Activated CD4-positive, CD25-positive, alpha-beta regulatory T cell treated with anti-CD3 and anti-CD28 coated beads, Interleukin-2, amount 50 U/mL, for 16 hours (primary cell): ENCODE measurements at places on chromosomes 7 and 10.

DNA sequence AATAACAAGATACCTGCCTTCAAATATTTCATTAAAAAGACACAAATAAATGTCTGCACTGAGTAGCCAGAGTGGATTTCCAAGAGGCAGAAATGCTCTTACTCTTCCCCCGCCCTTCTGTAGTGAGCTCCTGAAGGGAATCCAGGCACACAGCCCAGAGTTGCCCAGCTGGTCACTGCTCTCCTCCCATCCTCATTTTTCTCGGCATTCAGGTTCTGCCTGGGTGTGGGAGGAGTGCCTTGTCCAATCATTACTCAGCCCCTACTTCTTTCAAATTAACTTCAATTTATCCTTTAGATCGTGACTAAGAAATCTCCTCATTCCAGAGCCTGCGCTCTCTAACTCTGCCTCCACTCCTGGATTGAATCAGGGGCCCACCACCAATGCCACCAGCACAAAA lies 12.2 kb downstream of the CCDC6 start:
- DNase-seq, result no peak

GRCh38 chr10:84256510-84257342 lies 11.9 kb downstream of the RGR start:
- DNase-seq, result no peak

- DNase-seq, result no peak
These were observed 194.0 kb upstream of the PRSS58 start for GRCh38 chr7:142451817-142452216.

GRCh38 chr7:108723381-108723814 lies 153.7 kb downstream of the DNAJB9 start:
- DNase-seq, result no peak

DNA sequence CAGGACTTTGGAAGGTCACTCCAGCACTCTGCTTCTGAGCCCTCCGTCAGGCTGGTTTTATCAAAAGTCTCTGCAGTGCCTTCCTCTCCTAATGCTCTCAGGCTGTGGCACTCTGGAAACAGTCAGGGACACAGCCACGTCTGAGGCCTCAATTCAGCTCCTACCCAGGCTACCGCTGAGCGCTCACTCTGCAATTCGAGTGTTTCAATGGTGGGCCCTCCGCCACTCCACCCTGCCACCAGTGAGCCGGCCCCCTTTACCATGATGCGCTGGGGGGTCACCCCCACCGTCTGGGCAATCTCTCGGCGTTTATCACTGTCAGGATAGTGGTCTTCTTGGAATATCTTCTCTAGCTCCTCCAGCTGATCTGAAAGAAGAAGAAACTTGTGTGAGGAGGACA lies 3.5 kb downstream of the NOBOX start:
- no peak for DNase-seq

GRCh38 chr10:65534771-65535170 lies 1391.1 kb upstream of the LRRTM3 start:
- no peak for DNase-seq

- DNase-seq, result no peak
These were observed 154.7 kb downstream of the NEURL1 start for GRCh38 chr10:103648251-103648635.

DNA sequence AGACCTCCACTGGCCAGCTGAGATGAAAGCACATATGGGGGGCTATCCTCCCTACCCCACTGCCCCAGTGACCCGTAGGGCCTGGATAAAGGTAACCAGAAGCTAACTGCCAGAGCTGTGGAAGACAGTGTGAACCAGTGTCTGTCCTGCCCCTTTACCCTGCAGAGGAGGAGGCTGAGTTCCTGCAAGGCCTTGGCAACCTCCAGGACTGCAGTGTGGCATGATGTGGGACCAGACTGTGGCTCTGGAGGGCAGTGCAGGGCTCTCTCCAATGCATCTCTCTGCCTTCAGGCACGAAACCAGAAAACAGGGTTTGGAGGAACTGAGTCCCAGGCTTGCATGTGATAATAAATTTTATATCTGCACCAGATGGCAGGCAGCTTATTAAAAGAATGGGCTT lies 93.1 kb downstream of the EPC1 start:
- no peak for DNase-seq

- DNase-seq, result no peak
These were observed 333.5 kb downstream of the GPR158 start for GRCh38 chr10:25508112-25508815.

GRCh38 chr7:29386196-29386765 lies 177.4 kb upstream of the PRR15 start:
- DNase-seq, result no peak

- DNase-seq, result no peak
These were observed 168.2 kb downstream of the ETV1 start for GRCh38 chr7:13821152-13821787.

- no peak for DNase-seq
These were observed 92.8 kb downstream of the TMEM130 start for GRCh38 chr7:98777051-98777450.

DNA sequence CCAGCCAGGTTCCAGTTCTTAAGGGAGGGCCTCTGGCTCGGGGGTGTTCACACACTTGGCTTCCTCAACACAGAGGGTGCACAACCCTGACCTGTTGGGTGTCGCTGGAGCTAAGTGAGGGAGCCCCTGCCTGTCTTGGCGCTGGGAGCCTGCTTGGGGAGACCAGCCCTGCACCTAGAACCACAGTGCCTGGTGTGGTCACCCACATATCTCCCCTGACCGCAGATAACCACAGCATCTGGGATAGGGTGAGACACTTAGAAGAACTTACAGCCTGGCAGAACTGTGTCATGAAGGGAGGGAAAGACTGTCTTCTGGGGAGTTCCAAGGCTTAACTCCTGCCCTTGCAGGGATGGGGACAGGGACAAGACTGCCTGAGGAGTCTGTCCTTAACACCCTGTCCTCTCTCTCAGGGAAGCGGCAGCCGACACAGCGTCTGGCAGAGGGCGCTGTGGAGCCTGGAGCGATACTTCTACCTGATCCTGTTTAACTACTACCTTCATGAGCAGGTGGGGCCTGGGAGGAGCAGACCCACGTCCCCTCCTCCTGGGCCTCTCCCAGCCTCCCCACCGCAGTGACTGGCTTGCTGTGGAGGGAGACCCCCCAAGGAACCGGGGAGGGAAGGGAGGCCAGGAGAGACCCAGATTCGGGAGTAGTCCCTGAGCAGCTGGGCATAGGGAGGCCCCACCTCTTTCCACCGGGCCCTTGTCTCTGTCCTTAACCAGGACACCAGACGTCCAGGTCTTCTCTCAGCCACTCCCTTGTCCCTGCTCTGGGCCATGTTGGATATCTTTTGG lies 59.0 kb downstream of the PALD1 start:
- no peak for DNase-seq

- no peak for DNase-seq
These were observed 28.6 kb downstream of the VCL start for GRCh38 chr10:74026428-74027015.

- no peak for DNase-seq
These were observed 215.3 kb upstream of the RHOBTB1 start for GRCh38 chr10:61159253-61159652.

- no peak for DNase-seq
These were observed 775.4 kb downstream of the TYW1 start for GRCh38 chr7:67771846-67772605.

DNA sequence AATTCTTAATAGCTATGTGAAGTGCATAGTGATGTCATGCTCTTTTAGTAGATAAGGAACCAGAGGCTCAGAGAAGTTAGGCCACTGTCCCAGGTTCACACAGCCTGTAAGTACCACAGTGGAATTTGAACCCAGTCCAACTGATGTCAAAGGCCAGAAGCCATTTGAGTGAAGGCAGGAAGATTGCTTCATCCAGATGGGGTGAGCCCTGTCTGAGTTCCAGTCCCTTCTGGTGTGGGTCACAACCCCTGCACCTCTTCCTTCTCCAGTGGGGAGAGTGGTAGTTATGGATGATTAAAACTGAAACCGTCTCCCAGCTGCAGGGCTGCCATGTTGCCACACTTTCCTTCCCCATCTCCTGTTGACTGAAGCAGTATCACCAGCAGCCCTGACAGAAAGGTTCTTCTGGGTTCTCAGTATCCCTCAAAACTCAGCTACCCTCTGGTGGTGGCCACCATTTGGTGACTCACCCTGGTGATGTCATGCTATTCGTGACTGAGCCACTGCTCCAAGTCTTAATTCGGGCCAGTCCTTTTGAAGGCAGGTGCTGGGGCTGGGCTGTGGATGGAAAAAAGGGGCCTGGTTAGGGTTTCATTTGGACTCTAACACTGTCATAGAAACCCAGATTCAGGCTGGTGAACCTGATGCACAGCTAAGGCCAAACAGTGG lies 1.5 kb upstream of the C10orf95 start:
- DNase-seq, result no peak

GRCh38 chr7:16926283-16926682 lies 44.5 kb upstream of the AGR3 start:
- no peak for DNase-seq
